ENCODE measurements at places on chromosomes 3 and 15.
A peak's percentile ranks its signal among the peaks of the same experiment; 100 is the strongest.

- DNase-seq = peak; percentile 78
Measured at GRCh38 chr3:70982700-70983140, 600.8 kb downstream of the FOXP1 start.

GRCh38 chr3:178182337-178182779 lies 353.9 kb upstream of the KCNMB2 start:
- DNase-seq = peak; percentile 26

- DNase-seq = peak; percentile 92
Measured at GRCh38 chr3:119329551-119329950, 35.4 kb downstream of the ARHGAP31 start.

DNA sequence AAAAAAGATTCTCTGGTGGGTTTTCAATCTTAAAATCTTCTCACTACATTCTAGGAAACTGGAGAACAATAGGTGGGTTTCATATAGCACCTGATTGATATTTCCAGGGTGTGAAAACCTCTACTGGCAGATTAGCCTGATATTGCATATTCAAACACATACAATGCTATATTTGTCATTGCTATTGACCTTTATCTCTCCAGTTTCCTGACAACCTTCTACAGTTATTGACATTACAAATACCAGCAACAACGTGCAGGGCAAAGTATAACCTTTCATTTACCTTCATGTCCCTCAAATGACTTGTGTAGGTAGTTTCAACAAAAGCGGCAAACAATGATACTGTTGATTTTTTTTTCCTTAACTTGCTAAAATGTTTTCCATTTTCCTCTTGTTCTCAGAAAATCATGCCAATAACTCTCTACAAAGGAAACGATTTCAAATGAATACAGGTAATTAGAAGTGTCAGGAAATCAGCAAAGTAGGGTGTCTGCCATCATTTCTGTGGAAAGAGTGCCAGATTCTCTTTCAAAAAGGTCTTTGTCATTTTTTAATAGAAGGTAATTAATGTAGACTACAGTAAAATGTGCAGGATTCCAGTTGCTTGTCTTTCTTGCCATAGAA lies 72.6 kb upstream of the CDIN1 start:
- no peak for DNase-seq

- no peak for DNase-seq
Measured at GRCh38 chr15:69298697-69299441, at the start of gene PAQR5. Gene PAQR5 (plus strand): TSS chr15:69298912. CDS start chr15:69360081, 61,169 bp downstream.

DNA sequence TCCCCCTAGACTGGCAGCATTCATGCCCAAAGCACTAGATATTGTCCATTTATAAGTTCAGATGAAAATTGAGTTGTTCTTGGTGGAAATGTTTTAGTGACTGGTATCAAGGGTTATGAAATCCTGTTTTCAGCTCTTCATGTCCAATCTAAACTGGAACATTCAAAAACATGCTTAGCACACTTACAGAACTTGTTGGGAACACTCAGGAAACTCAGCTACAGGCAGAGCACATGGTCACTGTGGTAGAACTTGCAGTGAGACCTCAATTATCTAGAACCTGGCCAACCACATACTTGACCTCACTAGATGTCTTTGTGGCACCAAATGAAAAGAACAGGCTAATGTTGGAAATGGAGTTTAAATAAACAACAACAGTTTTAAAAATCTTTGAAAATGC lies 88.8 kb downstream of the SMAD3 start:
- no peak for DNase-seq

GRCh38 chr15:28921919-28922706 lies 36.3 kb downstream of the APBA2 start:
- DNase-seq = peak; percentile 50

All from pons (tissue), 1 donor.